NCI-H1930 (cell line): ENCODE measurements at places on chromosomes 11 and 22.

DNA sequence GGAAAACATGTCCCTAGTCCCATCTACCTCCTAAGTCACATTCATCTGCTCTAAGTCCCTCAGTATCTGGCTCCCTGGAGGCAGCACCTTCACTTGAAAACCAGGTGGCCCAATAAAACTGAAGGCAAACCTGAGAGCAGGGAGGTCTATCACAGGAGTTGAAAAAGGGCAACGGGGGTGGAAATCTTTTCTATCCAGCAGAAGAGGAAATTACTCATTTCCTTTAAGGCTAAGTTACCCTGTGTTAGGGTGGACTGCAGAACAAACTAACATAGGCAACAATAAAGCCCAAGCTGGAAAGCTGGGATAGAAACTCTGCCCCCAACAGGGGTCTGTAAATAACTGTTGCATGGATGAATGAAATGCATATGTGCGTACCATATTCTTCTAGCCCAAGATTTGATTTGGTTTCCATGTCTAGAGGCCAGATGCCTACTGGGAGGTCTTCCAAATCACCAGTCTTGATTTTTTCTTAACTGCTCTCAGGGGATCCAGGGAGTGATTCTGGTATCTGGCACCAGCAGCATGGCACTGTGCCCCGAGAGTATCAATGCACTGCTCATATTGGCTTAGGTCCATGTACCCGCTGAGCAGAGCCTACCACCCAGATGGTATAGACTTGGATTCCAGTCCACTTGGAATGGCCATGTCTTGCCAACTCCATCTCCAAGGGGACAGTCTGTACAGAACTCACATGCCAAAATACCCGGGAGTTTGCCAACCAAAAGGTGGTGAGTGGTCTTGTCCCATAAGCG is 350.0 kb upstream of the NCAM1 start:
- no peak for DNase-seq

- DNase-seq, result no peak
Measured at GRCh38 chr11:106961518-106961917, 56.8 kb downstream of the GUCY1A2 start.

- no peak for DNase-seq
Measured at GRCh38 chr11:20611892-20612291, 12.5 kb downstream of the SLC6A5 start.

DNA sequence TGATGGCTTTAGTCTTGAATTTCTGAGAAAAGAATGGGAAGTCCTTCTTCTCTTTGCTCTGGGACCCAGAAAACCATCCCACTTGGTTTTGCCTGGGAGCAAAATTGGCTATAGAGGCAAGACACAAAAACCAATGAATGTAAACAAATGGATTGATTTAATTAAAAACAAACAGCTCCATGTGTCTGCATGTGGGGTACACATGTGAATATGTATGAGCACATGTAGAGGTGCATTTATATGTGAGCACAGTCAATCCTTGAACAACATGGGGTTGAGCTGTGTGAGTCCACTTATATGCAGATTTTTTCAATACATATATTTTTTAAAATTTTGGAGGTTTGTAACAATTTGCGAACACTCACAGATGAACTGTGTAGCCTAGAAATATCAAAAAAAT is 87.2 kb downstream of the CCDC81 start:
- DNase-seq, result no peak

DNA sequence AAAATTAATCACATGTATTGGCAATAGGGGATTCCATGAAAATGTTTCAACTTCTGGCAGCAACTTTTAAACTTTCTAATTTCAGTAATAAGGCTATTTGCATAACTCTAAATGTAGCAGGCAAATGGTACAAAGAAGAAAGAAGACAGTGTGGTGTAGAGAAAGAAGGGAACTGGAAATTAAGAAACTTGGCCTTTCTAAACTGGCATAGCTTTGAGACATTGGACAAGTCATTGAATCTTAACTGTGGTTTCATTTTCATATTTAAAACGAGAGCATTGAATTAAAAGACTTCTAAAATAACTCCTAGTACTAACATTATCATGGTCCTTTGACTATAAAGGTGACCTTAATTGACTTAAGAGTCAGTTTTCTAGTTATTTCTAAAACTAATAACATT is 125.0 kb downstream of the UVRAG start:
- DNase-seq, result no peak

- DNase-seq, result peak; percentile 60
Measured at GRCh38 chr11:92886243-92886905, 83.1 kb upstream of the MTNR1B start.

DNA sequence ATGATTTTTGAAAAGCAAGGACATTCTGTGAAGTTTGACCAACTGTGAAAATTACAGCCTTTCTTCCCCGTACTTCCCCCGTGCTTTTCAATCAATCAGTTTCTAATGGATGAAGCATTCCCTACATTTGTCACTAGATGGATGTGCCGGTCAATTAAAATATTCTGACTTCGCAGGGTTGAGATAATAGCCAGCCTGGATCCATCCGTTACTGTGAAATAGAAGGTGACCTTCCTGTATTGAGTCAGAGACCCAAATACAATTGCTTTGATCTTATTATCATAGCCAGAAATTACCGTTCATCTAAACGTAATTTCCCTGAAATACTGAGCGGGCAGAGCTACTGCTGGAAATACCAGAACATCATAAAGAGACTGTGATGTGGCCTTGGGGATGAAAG is 21.1 kb upstream of the PARVB start:
- no peak for DNase-seq

- DNase-seq, result no peak
Measured at GRCh38 chr11:58503361-58503856, 4.5 kb downstream of the OR5B21 start.

GRCh38 chr22:27163162-27164137 is 506.1 kb downstream of the MIAT start:
- no peak for DNase-seq

DNA sequence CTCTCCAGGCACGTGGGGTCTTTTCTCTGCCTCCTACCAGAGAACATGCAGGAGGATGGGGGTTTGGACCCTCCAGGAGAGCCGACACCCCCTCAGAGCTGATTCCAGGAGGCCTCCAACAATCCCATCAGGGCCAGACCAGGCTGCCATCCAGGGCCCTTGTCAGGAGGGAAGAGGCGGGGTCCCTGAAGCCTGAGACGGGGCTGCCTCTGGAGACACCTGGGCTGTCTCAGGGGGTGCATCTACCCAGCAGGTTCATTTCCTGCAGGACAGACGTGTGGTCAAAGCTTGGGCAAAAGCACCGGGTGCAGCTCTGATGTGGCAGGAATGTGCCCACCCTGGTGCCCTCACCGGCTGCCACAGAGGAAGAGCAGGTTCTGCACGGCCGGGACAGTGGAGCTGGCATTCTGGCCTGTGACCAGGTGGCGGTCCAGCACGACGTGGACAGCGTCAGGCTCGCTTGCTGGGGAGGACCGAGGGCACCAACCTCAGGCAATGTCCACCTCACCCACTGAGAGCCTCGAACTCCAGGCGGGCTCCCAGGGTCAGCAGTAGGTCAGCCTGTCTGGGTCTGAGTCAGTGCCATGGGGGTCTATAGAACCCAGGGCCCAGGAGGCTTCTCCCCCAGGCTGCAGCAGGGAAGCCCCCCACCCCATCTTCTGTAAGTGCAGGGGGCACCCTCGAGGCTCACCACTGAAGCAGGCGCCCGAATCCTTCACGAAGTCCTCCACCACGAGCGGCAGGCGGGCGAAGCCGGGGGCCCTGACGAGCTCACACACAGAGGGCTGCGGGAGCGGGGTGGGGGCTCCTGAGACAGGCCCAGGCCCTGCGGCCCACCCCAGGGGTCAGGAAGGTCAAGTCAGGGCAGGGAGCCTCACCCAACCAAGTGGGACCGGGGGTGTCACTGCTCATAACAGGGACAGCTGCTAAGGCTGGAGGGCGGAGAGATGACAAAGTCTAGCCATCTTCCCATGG is 6.4 kb downstream of the GATD1 start:
- DNase-seq, result no peak

DNA sequence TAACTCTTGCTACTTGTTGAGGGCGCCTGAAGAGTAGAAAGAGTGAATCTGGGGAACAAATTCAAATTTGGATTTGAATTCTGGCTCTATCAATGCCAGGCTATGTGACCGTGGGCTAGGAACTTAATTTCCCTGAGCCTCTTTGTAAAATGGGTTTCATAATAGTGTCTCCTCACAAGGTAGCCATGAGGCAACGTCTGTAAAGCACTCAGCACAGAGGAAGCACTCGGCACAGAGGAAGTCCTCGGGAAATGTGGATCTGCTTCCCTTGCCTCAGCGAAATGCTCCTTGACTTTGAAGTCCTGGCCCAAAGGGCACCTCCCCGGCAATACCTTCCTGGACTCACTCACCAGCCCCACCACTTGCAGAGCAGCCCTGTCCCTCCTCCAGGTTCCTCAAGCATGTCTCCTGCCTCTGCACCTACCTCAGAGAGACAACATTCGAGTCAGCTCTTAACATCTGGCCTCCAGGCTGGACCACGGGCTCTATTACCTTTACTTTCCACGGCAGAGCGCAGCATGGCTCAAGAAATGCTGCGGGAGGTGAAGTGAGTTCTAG is 17.7 kb downstream of the CD6 start:
- DNase-seq, result no peak

- no peak for DNase-seq
Measured at GRCh38 chr11:130314184-130314749, 450 bp downstream of the ZBTB44 start.

- no peak for DNase-seq
Measured at GRCh38 chr22:38613588-38613987, 42.6 kb downstream of the FAM227A start.

DNA sequence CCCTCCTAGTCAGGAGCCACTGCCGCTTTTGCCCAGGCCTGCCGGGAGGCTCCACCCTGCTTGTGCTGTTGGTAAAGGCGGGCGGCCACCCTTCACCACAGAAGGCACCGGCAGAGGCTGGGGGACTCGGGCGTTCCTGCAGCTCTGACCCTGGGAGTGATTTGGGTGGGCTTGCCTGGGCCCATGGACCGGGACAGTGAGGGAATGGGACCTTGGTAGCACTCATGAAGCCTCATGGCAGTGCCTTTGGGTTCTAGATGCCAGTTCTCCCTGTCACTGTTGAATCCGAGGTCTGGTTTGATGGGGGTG is 4.4 kb downstream of the TPCN2 start:
- DNase-seq, result no peak

GRCh38 chr22:43825651-43826050 is 13.5 kb upstream of the EFCAB6 start:
- DNase-seq, result no peak

- no peak for DNase-seq
Measured at GRCh38 chr22:25540908-25541660, 23.4 kb upstream of the GRK3 start.

DNA sequence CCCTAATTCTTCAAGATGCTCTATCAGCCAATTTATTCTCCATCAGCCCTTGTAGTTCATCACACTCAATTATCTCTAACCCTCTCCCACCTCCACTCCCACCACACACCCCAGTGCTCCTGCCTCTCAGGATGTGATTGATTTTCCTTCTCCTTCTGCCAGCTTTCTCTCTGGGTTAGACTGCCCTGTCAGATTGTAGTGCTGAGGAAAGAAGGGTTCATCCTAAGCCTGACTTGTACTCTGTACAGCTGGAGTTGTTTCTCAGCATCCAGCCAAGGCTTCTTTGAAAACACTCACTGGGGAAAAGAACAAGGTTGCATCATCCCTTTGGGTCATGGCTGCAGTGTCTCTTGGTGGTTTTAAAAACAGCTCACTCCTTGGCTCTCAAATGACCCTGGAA is 61.2 kb downstream of the CECR2 start:
- DNase-seq, result no peak

- DNase-seq, result no peak
Measured at GRCh38 chr11:83046621-83047172, 25.0 kb downstream of the RAB30 start.

DNA sequence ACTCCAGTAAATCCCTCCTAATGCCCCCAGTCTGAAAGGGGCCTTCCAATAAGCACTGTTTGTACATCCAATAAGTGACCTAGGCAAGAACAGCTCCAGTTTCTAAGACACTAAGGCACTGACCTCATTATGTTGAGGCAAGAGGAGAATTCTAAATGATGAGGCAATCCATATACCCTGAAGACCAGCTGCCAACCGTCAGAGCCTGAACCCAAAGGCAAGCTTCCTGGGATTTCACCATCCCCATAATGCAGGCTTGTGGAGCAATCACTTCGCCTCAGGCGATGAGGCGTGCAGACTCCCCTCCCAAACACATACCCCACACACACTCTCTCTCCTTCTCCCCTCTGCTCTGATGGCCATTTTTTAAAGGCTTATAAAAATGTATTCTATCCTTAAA is 49.5 kb downstream of the LGR4 start:
- DNase-seq, result peak; percentile 67

GRCh38 chr11:134566311-134566710 is 154.3 kb upstream of the B3GAT1 start:
- DNase-seq, result no peak

DNA sequence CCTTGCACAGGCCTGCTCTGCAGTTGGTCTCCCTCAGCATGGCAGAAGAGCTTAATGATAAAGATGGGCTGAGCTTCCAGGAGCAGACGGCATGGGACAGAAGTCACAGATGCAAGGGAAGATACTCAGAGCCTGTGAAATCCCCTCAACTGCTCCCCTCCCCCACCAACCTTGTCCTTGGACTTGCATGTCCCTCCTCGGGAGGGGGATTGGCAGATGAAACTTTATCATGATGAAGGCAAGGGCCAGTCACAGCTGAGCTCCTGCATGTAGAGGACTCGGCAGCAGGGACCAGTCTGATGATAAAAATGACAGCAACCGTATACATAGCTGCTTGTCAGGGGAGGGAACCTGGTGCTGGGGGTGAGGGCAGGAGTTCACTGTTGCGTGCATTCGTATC is 6.8 kb upstream of the SLC22A8 start:
- DNase-seq, result no peak

DNA sequence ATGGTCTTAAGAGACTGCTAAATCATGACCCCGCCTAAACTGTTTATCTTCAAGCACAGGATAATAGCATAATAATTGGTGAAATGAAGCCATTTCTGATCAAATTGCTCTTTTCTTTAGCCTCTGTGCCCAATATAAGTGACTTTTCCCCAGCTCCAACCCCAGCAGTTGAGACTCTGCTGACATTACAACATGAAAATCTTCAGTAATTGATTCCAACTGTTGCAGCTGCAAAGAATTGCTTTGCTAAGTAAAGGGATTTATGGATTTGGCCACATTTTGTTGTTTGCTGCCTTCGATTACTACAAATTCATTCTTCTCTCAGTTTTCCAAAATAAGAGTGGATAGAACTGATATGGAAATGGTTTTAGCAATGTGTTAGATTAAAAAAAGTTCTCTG is 576.7 kb upstream of the LRRC4C start:
- DNase-seq, result no peak

GRCh38 chr11:60769811-60770210 is 13.1 kb downstream of the MS4A15 start:
- no peak for DNase-seq
